ENCODE measurements at places on chromosomes 1 and 21. TPM values are rescaled to one million over a fixed set of nuclear protein-coding genes. Genes with fewer than 3 reads are reported as not detected.

Gene CTTNBP2NL
- total RNA-seq, result 0.25 TPM

- DNase-seq, result no peak
These were observed 63.5 kb upstream of the NRIP1 start for GRCh38 chr21:15128267-15128666.

- DNase-seq, result no peak
These were observed 2.1 kb downstream of the C1orf35 start for GRCh38 chr1:228100822-228101613.

Gene GFI1
- total RNA-seq, result 15.3 TPM

Gene WNT3A
- total RNA-seq, result 0.08 TPM

DNA sequence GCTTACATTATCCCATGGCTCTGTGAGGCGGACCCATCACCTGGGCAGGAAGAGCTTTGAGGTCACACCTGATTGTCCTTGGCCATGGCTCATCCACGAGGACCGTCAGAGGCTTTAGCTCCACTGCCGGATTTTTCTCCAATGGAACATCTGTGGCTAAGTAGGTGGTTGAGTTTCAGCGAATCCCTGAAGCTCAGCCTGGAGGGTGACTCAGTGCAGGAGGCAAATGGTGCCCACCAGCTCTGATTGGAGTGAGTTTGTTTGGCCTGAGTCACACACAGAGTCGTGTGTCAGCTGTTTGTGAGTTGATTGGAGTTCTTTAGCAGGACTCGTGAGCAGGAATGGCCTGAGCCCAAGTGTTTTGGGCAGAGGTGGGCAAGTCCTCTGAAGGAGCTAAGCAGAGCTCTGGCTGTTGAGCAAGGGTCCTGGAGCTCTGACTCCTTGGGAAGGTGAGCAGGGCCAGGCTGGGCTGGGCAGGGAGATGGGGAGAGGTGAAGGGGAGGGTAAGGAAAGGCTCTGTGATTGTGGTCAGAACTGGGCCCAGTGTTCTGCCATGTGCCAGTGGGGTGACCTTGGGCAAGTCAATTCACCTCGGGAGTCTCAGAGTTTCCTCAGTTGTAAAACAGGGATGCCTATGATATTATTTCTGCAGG, 2.0 kb downstream of the SLC6A17 start:
- DNase-seq, result no peak

DNA sequence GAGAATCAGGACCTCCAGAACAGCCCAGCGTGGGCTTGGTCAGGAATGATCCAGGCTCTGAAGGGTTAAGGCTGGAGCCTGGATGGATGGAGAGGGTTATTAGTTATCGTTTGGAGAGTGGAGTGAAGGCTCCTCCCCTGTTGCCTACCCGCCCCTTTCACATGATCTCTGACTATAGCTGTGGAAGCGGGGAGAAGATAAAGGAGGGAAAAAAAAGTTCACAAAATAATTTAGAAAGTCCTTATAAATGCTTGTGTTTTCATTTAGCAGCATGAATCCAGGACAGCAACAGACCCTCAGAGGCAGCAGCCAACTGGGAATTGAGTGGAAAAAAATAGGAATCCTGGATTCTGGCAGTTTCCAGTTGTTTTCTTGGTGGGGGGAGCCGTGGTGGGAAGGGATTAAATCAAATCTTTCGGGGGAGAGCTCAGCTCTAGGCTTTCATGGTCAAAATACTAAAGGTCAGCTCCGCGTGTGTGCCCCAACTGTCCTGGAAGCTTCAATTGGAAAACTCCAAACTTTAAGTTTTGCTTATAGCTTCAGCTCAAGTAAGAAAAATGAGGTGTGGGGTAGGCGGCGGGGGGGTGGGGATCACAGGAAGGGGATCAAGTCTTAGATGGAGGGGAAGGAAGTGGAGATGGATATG, 595 bp upstream of the DDR2 start:
- DNase-seq, result no peak

Gene UTS2
- not detected for total RNA-seq

Gene BEST4
- total RNA-seq, result 1.0 TPM

DNA sequence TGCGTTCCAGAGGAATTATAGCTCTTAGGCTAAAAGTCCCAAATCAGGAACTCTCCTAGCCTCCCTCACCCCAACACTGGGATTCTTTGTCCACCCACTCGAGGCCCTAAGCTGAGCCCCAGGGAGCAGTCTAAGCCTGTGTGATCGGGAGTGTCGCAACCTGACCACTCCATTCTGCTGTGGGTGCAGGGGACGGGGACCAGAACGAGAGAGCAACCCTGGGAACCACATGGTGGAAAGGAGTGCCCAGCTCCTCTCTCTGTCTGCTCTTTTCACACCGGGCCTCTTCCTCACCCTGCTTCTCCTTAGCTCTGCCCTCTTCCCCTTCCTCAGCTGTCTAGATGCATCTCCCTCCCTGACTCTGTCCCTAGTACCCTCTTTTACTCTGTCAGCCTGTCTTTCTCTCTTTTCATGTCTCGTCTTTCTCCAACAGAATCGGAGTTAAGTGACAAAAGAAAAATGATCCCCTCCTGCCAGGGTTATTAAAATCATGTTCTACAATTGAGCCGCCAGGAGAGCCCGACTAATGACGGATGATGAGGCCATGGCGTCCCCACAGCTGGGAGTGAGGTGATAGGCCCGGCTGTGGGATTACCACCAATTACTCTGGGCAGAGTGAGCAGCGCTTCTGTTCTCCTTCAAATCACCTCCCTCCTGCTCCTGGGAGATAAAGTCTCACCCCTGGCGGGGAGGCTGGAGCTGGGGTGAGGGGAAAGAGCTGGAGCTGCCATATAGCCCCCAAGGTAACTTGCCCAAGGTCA, 34.5 kb upstream of the CSF3R start:
- no peak for DNase-seq

DNA sequence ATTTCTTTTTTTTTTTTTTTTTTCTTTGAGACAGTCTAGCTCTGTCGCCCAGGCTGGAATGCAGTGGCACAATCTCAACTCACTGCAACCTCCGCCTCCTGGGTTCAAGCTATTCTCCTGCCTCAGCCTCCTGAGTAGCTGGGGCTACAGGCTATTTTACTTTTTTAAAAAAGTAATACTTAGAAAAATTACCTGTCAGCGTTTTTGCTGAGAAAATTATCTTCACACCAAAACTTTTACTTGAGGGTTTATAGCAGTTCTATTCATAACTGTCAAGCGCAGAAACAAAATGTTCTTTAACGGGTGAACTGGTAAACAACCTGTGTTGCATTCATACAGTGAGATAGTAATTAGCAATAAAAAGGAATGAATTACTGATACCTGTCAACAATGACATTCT, 1.5 kb upstream of the SLC25A24 start:
- no peak for DNase-seq

Gene RPTN
- total RNA-seq, result not detected

GRCh38 chr1:145716641-145717345, 2.5 kb upstream of the CD160 start:
- DNase-seq, result no peak

Measured in CD4-positive, alpha-beta T cell (primary cell).